ENCODE measurements at places on chromosomes 6 and 20.

DNA sequence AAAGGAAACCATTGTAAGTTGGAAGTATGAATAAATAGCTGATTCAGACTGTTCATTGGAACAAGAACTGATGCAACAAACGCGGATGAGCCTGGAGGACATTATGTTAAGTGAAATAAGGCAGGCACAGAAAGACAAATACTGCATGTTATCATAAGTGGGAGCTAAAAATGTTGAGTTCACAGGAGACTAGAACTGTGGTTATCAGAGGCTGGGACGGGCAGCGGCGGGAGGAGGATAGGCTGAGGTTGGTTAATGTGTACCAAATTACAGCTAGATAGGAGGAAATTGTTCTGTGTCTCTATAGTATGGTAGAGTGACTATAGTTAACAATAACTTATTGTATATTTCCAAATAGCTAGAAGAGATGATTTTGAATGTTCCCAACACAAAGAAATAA lies 40.8 kb downstream of the FAM229B start:
- no peak for DNase-seq

- no peak for DNase-seq
These were observed 87.4 kb upstream of the SHLD1 start for GRCh38 chr20:5662769-5663168.

GRCh38 chr6:152057832-152058498 lies 250.5 kb downstream of the ESR1 start:
- no peak for DNase-seq

- peak; percentile 53 for DNase-seq
These were observed 39.6 kb downstream of the ESR1 start for GRCh38 chr6:151847064-151847463.

DNA sequence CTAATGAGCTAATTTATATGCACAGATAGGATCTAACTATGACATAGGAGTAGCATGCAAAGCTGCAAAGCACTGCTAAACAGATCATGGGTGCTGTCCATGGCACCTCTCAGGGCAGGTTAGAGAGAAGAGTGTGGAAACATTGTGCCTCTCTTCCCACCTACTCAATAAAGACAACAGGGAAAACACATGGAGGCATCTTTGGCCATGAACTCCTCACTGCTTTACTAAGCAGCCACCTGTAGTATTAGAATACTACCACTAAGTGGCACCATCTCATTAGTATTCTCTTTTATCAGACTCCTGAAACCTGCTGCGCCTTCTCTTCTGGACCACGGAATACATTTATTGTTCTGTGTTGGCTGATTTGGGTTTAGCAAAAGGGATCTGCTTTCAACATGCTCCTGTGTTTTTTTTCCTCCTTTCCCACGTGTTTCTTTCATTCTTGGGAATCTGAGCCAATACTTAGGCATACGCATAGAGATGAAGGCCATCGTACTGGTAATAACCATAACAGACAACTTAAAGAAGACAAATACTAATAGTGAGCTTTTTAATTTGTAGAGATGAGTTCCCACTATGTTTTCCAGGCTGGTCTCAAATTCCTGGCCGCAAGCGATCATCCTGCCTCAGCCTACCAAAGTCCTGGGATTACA lies 9.4 kb upstream of the HDDC2 start:
- DNase-seq = peak; percentile 61

- DNase-seq = no peak
These were observed 8.5 kb downstream of the JARID2 start for GRCh38 chr6:15254070-15254975.

GRCh38 chr6:47147175-47147727 lies 105.1 kb upstream of the ADGRF1 start:
- no peak for DNase-seq

DNA sequence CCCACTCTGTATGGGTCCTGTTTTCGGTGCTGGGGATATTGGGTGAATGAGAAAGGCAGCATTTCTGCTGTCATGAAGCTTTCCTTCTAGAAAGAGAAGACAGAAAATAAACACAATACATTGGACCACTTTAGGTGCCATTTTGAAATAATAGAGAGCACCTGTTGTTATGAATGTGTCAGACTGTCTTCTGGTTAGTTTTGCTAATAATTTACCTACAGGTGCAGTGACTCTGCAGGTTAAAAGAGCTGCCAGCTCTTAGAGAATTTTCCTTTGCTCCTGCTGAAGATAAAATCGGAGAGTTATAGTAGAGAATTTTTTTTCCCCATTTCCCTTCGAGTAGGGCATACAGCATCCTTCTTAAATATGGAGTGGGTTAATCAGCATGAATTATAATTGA lies 21.9 kb upstream of the GCLC start:
- DNase-seq = no peak

DNA sequence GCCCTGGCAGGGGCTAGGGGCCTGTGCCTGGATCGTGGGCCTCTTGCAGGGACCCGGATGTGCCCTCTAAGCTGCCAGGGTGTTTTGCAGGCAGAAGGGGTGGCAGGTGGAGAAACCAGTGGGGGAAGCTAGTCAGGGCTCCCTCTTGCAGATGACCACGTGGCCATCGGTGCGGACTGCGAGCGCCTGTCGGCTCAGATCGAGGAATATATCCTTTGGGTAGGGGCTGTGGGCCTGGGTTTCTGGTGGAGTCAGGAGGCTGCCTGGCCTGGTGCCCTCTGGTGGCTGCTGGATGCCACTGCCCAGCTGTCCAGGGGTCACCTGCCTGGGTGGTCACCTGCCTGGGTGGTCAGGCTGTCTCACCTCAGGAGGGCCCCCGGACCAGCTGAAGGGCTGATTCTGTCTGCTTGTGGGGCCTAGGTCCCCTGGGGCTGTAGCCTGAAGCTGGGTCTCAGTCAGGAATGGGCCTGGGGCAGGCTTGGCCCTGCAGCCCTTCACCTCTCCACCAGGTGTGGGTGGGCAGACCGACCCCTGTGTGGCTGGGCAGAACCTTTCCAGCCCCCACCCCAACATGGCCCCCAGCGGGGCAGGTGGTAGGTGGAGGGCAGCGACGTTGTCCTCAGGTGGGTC lies 6.7 kb downstream of the TCEA2 start:
- DNase-seq = no peak

DNA sequence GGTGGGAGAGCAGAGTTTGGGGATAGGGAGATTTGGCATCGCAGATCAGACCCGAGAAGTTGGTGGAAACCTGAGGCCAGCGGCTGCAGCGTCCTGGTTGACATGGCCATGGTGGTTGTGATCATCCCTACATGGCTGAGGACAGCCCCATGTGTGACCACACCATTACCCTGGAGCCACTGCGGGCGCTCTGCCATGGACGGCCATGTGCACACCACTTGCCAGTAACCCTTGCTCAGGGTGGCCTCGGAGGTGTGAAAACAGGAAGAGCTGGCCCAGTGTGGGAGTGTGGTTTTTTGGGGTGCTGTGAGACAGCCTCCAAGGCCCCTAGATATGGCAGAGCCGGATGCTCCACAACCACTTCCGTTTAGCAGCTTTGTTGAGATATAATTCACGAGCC lies 64.4 kb downstream of the TMEM242 start:
- no peak for DNase-seq

Measured in iris pigment epithelial cell (primary cell).